Activated CD8-positive, alpha-beta memory T cell treated with anti-CD3 and anti-CD28 coated beads, Interleukin-2, amount 10 ng/mL, durations not matched to agents 7 days and 5 days (primary cell): ENCODE measurements at places on chromosomes 7 and 10. TPM values are rescaled to one million over a fixed set of nuclear protein-coding genes. Genes with fewer than 3 reads are reported as not detected.

DNA sequence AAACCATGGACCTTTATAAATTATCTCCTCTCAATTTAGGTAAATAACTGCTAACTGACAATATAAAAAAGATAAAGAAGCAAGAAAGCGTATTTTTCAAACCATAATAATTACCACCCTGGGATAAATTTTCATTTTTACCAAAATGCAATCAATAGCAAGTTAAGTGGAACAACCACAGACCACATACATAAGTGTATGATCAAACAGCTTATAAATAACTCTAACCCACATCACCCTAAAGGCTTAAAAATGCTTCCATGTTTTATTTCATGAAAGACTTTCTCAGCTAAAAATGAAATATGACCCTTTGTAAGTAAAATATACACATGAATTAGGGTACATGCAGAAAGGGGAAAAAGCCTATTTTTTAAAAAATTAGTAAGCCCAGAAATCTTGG lies 156.5 kb downstream of the SGMS1 start:
- DNase-seq: no peak

The CABCOCO1 gene
- total RNA-seq: not detected

The NUDT13 gene
- 1.2 TPM for total RNA-seq

GRCh38 chr10:79112881-79113431 lies 44.2 kb downstream of the ZMIZ1 start:
- DNase-seq: no peak

GRCh38 chr7:45455662-45456061 lies 118.5 kb upstream of the ADCY1 start:
- no peak for DNase-seq

The SPDYE11 gene
- total RNA-seq: not detected

The LRRC18 gene
- not detected for total RNA-seq

The THSD7A gene
- not detected for total RNA-seq

- DNase-seq: no peak
Observed at GRCh38 chr10:652233-652632, 37.2 kb downstream of the DIP2C start.

- no peak for DNase-seq
Observed at GRCh38 chr7:87687653-87688254, 59.6 kb downstream of the RUNDC3B start.

DNA sequence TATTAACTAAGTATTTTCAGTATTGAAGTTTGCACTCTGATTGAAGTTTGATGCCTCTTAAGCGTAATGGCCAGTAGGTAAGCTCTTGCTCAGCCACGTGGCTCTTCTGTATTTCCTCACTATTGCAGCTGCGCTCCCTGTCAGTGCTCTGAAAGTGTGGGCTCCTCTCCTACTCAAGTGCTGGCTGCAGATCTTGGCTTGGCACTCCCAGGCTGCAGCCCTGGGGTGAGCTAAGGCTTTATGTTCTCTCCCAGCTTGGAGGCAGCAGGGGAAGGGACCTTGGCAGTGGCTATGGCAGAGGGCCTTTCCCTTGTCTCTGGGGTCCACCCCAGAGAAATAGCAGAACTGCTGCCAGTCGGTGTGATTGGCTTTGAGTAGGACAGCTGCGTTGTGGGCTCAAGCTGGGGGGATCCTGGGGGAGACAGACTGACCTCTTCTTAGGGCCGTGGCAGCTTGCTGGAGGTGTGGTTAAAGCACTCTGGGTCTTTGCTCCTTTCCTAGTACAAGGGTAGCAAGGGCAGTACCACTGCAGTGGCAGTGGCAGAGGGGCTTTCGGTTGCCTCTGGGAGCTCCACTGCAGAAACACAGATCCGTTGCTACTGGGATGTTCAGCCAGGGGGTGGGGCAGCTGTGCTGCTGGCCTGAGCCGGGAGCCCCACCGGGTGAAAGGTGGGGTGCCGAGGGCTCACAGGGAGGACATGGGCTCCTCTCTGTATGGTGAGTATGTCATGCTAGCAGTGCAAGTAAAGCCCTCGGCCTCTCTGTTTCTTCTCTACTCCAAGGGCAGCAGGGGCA lies 100.5 kb downstream of the GLCCI1 start:
- DNase-seq: no peak

The SFRP5 gene
- total RNA-seq: not detected

The ANXA8 gene
- 1.3 TPM for total RNA-seq

The IL6 gene
- total RNA-seq: 0.66 TPM

The RPEL1 gene
- total RNA-seq: not detected

DNA sequence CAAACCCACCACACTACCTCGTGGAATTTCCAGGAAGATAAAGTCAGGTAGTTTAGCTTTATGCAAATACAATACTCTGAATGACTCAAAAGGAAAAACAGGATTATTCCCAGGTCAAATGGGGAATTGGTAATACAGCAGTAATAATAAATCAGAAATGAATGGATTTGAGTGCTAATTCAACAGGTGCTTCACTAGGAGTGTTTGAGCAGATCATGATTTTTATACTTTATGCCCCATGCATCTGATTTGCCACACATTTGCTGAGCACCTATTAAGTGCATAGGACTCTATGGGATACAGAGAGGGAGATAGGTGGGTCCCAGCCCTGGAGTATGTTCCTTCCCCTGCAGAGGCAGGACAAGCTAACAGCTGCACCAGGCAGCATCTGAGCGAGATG lies 381.4 kb upstream of the PODXL start:
- no peak for DNase-seq

The PDGFA gene
- 0.67 TPM for total RNA-seq

GRCh38 chr7:138449580-138449979 lies 10.5 kb upstream of the TRIM24 start:
- DNase-seq: no peak

DNA sequence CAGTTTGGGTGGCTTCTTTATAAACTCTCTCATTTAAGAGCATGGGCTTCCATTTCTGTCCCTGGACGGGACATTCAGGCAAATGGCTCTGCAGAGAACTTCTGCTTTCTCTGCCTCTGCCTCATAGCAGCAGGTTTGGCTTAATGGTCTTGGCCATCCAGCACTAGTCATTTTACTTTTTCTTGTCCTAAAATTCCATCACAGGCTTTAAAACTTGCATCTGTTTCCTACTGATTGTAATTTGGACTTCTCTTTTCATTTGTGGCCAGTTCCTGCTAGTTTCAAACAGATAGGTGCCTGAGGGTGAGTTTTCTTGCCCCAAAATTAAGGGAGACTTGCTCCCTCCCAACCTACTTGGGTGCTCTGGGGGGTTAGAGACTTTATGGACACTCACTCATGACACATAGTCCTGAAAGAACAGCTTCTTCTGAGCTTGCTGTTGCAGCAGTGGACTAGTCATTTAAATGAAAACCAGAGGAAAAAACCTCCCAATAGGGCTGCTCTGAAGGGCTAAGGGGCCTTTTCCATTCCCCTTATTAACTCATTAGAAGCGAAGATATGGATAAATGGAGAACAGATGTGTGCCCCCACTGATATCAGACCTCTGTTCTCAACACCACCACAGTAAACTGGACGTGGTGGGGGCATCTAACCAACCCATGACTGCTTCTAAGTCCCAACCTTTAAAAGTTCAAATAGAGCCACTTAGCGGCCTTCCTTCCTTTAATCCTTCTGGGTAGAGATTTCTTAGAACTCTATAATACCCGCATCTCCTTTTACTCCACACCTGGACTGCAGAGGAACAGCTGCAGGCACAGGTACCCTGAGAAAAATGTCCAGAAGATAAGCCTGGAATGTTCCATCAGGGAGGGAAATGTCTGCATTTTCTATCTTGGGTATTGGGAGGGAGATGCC lies 38.8 kb downstream of the SVOPL start:
- no peak for DNase-seq

DNA sequence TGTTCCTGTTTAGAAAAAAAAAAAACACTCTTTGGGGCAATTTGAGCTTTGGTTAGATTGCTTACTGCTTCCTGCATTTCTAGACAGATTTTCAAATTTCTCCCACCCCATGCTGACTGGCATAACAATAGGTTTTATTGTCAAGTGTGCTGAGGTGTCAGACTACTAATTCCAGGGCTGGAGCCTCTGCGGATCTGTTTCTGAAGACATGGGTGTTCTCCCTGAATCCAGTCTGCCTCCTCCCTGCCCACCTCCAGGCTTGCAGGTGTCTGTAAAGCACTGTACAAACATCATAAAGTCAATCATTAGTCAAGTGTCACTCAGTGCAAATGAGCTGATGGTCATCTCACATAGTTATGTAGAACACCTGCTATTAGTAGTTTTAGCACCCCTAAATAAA lies 292.4 kb downstream of the GATA3 start:
- DNase-seq: no peak

DNA sequence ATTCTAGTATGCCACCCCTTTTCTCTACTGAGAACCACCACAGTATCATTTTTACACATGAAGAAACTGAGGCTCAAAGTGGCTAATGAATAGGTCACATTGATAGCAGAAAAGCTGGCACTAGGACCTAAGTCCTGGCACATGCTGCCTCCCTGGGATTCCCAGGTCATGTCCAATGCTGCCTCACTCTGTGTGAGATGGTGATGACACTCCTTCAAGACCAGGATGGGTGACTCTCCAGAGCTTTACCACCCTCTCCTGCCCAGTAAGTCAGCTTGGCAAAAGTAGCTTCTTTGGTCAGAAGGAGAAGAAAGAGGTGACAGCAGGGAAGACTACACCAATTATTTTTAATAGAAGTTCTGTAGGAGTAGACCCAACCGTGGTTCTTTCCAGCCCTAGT lies 13.3 kb upstream of the AKR1B10 start:
- DNase-seq: no peak

GRCh38 chr7:13508586-13508985 lies 480.9 kb downstream of the ETV1 start:
- no peak for DNase-seq

- DNase-seq: no peak
Observed at GRCh38 chr10:20132816-20133215, 316.6 kb downstream of the PLXDC2 start.

GRCh38 chr7:100119970-100120732 lies 717 bp downstream of the CNPY4 start:
- peak; percentile 86 for DNase-seq

- DNase-seq: no peak
Observed at GRCh38 chr10:23818484-23818883, 379.6 kb downstream of the OTUD1 start.

- DNase-seq: no peak
Observed at GRCh38 chr7:30255064-30255769, 29.2 kb upstream of the ZNRF2 start.

DNA sequence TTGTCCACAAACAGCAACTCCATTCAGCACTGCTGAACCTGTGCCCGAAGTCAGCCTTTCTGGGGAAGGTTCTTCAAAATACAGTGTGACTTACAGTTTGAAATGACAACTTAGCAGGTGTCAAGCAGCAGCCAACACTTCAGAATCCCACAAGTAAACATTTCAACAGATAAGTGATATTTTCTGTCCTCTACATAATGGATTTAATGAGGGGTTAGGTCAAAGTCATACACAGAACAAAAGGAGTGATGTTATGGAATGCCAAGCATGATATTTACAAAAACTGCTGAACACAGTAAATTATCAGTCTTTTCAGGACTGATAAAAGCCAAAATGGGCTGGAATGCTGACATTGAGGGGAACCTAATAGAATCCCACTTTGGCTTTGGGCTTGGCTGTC lies 77.6 kb upstream of the JAZF1 start:
- DNase-seq: no peak

- no peak for DNase-seq
Observed at GRCh38 chr7:84372155-84372621, 177.6 kb upstream of the SEMA3A start.

The GALNT11 gene
- 20.8 TPM for total RNA-seq
